ENCODE measurements at places on chromosomes 3 and 15.

DNA sequence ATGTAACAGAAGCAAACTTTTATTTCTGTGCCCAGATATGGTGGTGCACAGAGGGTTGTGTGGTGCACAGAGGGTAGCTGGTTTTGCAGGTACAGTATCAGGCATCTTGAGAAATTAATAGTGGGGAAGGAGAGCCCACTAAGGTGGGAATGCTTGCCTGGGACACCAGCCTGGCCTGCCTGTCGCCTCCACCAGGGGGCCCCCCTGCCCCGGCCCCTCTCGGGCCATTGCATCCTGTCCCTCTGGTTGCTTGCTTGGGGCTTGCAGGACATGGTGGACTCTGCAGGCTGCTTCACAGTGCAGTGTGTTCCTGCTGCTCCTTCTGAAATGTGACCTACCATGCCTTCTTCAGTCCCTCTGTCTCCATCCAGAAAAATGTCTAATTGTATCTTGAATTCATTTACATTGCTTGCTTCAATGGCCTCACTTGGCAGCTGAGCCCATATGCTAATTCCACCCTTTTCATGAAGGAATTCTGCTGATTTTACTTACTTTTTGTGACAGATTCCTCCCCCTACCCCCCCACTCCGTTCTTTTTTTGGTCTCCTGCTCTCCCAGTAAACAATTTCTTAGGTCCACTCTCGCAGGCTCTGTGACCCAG, 73.6 kb downstream of the EEFSEC start:
- DNase-seq, result no peak

DNA sequence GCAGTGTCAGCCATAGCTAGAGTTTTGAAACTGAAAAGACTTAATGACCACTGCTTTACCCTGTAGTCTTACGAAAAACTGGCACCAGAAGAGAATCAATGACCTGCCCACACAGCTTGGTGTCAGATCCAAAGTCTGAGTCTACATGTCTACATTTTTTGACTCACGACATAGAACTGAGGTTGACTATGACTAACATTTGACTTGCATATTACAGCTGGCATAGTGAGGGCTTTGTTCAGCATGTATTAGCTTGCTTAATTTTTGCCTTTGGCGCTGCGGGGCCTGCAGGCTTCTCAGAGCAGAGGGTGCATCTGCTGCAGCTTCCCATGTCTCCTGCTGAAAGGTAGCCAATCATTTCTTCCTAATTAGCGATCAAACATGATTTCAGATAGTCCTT, 167.0 kb downstream of the EBLN2 start:
- no peak for DNase-seq

DNA sequence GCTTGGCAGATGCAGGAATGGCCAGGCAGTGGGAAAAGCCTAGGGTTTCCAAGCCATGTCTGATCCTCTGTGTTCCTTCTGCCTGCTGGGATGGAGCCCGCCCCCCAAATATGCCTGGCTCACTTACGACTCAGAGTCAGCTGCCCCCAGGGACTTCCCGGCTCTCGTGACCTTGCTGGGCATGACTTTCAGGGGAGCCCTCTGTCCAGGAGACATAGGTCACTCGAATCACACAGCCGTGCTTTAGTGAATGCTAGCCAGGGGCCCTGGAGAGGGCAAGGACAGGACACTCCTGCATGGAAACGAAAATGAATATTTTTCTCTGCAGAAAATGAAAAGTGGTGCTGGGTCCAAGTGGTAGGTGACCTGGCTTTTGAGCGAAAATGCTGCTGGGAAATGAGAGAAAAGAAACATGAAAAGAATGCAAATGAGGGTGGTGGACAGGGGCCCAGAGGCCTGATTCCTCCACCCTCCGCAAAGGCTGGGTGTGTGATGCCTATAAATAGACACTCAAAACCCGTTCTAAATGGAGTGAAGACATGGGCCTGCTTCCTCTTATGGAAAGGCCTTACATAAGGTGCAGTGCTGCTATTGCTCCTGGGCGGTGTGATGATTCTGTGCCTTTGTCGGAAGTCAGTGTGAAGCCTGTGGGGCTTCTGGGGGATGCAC, 107.4 kb downstream of the APBA2 start:
- DNase-seq, result no peak

GRCh38 chr15:90287101-90287500, 21.6 kb downstream of the NGRN start:
- DNase-seq, result no peak

DNA sequence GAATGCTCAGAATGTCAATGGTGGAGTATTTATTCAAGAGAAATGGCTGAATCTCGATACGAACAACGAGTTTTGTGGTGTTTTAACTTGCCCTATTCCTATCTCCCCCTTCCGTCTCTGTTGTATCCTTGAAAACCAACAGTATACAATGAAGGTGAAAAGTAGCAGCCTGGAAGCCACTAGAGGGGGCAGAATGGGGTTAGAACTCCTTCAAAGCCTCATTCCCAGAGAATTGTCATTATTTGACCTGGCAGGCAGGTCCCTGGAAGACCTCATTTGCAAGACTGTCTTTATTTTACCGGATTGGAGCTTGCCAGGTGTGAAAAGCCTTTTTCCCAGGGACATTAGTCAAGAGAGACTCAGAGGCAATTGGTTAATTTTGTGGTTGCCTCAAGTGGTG, 139.4 kb downstream of the LRRC28 start:
- no peak for DNase-seq
